ENCODE measurements at places on chromosomes 1 and 21.

- no peak for DNase-seq
Observed at GRCh38 chr1:31310198-31310597, 13.4 kb downstream of the ZCCHC17 start.

DNA sequence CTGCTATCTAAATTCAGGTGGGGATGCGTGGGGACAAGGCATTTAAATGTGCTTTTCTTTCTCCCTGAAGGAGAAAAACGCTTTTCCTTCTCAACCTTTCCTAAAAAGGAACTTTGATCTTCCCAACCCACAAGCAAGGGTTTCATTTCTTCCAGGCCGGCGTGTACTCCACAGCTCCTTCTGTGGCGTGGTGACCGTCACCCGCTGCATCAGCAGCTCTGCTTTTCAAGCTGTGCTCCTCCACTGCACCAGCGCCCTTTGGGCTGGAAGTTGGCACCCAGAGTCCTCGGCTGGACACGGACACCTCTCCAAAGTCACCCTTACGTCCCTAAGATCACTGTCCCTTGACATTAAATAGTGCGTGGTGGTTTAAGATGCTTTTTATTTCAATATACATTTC, 54.3 kb downstream of the PEX14 start:
- no peak for DNase-seq

DNA sequence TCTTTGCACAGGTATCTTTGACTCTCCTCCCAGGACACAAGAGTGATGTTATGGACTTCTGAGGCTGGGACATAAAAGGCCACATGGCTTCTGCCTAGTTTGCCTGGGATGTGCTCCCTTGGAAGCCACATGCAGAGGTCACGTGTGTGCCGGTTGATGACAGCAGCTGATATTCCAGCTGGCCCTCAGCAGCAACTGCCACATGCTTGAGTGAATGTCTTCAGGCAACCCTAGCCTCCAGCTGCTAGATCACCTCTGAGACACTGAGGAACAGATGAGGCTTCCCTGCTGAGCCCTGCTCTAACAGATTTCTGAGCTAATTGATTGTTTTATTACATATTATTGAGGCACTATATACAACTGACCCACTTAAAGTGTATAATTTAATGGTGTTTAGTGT, 11.6 kb upstream of the AKR7A3 start:
- DNase-seq: no peak

GRCh38 chr1:230567221-230567575, 75.1 kb upstream of the COG2 start:
- DNase-seq: no peak

GRCh38 chr1:172472495-172472894, 28.6 kb upstream of the PIGC start:
- DNase-seq: no peak

- DNase-seq: no peak
Observed at GRCh38 chr1:66412704-66413103, 121.2 kb upstream of the SGIP1 start.

- no peak for DNase-seq
Observed at GRCh38 chr1:43843684-43844083, 89.9 kb upstream of the ARTN start.

GRCh38 chr1:178724728-178725465, at the start of gene RALGPS2:
RALGPS2 (plus strand) TSS chr1:178725244; CDS start chr1:178776765, 51,521 bp downstream.
- peak; percentile 63 for DNase-seq

DNA sequence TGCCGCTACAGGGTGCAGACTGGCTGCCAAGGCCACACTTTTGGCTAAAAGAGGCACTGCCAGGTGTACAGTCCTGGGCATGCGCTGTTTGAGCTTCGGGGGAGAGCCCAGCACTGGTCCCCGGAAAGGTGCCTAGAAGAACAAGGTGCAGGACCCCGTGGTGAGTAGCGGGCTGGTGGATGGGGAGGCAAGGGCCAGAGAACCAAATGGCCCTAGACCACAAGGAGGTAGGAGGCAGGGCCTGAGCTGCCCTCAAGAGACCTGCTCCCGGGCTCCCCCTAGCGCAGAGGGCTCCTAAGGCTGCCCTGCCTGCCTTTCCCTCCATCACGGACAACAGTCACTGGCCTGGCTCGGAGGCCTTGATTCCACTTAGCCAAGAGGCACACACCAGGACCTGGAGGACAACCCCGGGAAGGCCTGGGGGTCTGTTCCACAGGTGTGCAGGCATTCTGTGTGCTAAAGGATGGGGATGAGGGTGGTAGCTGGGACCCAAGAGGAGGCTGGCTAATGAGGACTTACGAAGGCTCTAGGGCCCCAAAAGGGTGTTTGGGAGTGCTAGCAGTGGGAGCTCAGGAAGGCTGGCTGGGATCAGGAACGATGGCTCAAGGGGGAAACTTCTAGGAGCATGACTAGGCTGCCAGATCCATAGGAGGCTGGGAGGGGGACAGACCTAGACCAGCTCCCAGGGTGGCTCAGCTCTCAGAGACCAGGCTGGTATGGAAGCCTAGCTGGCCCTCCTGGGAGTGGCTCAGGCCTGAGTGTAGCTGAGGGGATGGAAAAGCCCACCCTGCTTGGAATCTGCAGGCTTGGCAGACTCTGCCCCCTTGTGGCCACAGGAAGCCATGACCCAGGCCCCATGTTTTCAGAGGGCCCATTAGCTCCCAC, 742 bp downstream of the ARTN start:
- DNase-seq: peak; percentile 75

- no peak for DNase-seq
Observed at GRCh38 chr1:12406211-12407021, 176.6 kb downstream of the VPS13D start.

- DNase-seq: no peak
Observed at GRCh38 chr1:207745839-207746767, 5.8 kb upstream of the CD46 start.

- DNase-seq: no peak
Observed at GRCh38 chr1:103560427-103560826, 11.0 kb upstream of the AMY2B start.

DNA sequence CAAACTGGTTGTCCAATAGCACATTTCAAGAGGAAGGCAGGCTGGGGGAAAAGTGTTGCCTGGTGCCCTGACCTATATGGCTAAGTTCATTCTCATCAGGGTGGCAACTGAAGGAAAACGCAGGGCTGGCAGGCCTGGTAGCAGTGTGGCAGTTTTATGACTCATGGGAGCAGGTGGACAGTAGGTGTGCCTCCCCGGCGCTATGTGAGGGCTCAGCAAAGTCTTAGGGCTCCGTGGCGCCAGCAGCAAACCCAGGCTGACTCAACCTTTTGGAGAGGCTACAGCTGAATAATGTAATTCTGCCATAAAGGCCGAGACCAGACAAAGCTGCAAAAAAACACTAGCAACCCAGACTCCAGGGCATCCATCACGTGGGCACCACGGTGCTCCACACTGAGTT, 23.6 kb downstream of the GADD45A start:
- DNase-seq: no peak

DNA sequence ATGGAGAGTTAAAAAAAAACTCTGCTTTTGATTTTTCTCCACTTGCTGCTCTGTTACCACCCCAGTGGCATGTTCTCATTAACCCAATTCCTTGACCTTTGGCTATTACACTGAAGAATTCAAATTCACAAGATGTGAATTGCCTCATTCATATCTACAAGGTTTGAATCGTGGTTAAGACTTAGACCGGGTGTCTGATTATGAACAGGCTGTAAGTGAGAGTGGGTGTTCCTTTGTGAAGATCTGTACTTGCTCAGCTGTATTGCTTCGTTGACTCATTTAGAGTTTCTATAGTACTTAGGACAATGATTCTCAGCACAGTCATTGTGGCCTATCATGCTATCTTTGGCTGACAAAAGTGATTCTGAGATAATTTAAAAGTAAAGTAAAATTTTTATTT, 36.4 kb downstream of the DNM3 start:
- DNase-seq: no peak

- peak; percentile 54 for DNase-seq
Observed at GRCh38 chr1:235910357-235911299, 43.9 kb upstream of the LYST start.

DNA sequence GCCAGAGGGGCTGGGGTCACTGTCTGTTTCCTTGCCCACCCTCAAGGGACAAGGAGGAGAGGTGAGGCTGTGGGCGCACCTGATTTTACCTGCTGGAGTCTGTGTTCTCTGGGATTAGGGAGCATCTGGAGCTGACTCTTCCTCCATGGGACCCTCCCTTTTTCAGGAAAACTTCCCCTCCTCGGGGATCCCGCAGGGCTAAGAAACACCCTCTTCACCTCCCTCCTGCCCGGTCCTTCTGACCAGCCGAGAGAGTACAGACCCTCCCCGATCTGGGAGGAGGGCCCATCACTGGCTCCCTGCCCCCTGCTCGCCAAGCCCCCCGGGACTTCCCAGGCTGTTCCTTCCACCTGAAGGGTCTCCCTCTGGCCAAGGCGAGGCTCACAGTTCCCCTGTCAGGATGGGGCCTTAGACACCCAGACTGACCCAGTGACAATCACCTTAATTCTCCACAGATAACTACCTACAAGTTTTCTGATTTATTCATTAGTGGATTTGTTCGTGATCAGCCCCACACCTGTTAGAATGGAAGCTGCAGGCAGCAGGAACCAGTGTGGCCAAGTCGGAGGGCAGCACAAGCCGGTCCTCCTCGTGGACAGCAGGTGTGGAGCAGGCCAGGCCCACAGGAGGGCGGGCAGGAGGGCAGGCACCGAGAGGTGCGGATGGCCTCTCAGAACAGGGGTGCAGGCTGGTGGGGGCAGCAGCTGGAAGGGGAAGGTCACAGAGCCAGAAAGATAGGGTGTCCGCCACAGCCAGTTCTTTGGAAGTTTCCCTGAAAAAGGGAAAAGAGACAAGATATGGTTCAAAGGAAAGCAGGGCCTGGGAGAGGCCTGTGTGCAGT, 15.9 kb upstream of the SAMD11 start:
- no peak for DNase-seq

Data from activated naive CD8-positive, alpha-beta T cell treated with anti-CD3 and anti-CD28 coated beads, Interleukin-2, amount 50 U/mL, for 24 hours (primary cell).